ENCODE measurements at places on chromosomes 7 and 10.

GRCh38 chr7:74002474-74003017 lies 25.4 kb upstream of the ELN start:
- no peak for DNase-seq

DNA sequence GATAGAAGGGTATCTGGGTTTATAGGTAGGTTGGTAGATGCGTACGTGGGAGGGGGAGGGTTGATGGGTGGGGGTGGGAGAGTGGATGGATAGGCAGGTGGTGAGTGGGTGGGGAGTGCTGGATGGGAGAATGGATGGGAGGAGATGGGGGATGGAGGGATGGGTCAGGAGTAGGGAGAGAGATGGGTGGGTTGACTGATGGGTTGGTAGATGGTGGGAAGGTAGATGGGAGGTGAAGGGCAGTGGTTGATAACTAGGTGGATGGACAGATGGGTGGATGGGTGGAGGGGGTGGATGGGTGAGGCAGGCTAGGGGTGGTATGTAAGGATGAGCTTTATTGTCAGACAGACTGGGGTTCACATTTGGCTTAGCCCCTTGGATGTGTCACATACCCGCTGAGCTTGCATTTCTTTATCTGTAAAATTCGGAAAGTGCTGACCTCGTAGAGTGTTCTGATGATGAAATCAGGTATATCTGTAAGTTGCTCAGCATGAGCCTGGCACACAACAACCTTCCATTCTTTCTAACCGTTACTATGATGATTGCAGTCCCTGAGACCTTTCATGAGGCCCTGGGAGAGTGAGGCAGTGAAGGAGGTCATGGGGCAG lies 34.3 kb downstream of the SLIT1 start:
- no peak for DNase-seq

- DNase-seq: peak; percentile 47
These were observed 12.3 kb downstream of the CAV2 start for GRCh38 chr7:116511552-116512519.

- DNase-seq: no peak
These were observed 336.8 kb downstream of the TFEC start for GRCh38 chr7:115693779-115694178.

GRCh38 chr10:100696477-100696901 lies 48.9 kb upstream of the PAX2 start:
- DNase-seq: no peak

GRCh38 chr10:23399701-23400144 lies 39.2 kb upstream of the OTUD1 start:
- no peak for DNase-seq

DNA sequence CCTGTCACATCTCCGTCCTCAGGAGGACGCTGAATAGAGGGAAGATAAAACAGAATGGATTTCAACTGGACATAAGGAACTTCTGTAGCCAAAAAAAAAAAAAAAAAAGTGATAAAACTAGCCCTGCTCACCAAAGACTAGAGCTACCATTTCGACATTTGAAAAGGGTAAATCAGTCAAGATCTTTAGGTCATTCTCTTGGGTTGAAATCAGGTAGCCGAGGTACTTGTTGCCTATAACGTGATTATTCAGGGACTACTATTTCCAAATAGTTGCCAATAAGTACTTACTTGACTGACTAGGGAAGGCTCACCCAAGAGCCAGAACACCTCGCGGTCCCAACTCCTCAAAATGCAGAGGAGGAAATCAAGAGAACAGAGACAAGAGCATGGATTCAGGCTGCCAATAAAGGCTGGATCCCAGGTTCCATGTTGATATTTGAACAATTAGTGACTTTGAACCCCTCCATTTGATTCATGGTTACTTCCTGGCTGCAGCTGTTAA lies 2.0 kb downstream of the RHEB start:
- DNase-seq: no peak

DNA sequence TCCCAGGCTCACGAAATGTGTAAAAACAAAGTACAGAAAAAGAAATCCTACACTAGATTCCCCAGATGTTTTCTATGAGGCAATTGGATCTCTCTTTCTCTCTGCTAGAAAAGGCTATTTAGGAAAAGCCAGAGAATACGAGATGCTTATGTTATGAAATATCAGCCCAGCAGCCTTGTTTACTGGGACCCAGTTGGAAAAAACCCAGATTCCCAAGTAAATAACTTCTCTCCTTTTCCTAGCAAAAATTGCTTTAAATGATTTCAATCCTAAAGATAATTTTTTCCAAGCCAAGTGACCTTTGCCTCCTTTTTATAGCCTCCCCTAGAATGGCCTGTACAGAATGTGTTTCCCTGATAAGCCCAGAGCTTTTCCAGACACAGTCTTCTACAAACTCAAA lies 199.3 kb downstream of the PLXNA4 start:
- no peak for DNase-seq

DNA sequence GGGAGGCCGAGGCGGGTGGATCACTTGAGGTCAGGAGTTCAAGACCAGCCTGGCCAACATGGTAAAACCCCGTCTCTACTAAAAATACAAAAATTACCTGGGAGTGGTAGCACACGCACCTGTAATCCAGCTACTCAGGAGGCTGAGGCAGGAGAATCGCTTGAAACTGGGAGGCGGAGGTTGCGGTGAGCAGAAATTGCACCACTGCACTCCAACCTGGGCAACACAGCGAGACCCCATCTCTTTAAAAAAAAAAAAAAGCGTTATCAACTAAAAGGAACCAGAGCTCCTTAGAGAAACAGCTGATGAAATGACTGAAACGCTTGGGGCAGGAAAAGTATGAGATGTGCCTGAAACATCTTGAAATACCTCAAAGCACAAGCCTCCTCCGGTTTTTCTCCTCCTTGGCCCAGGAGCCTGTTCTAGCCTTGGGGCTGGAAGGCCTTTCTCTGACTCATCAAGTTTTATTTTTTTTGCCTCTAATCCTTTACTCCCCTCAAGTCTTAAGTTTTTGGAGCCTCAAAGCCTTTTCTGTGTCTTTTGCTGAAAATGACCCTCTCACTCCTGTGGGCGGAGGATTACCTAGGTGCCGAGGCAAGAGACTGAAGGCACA lies 2.6 kb upstream of the METTL27 start:
- no peak for DNase-seq

- DNase-seq: no peak
These were observed 337.3 kb upstream of the MAGI2 start for GRCh38 chr7:79790656-79791262.

GRCh38 chr7:24891311-24891735 lies 88.7 kb downstream of the OSBPL3 start:
- DNase-seq: no peak

DNA sequence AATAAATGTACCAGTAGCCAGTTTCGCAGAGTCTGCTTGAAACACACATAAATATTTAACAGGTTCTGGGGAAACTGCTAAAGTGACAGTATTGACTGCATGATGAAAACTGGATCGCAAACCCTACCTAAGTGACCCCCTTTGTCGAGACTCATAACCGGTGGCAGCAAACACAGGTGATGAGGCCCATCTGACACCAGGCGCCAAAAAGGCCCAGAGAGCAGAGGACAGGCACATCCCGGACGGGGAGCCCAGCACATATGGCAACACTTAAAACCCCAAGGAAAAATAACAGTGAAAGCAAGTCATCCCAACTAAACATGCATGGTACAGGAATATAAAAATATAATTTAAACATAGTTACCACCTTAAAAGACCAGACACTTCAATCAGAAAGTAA lies 62.4 kb downstream of the GRB10 start:
- no peak for DNase-seq

- no peak for DNase-seq
These were observed 22.8 kb upstream of the SAMD8 start for GRCh38 chr10:75088640-75089039.

DNA sequence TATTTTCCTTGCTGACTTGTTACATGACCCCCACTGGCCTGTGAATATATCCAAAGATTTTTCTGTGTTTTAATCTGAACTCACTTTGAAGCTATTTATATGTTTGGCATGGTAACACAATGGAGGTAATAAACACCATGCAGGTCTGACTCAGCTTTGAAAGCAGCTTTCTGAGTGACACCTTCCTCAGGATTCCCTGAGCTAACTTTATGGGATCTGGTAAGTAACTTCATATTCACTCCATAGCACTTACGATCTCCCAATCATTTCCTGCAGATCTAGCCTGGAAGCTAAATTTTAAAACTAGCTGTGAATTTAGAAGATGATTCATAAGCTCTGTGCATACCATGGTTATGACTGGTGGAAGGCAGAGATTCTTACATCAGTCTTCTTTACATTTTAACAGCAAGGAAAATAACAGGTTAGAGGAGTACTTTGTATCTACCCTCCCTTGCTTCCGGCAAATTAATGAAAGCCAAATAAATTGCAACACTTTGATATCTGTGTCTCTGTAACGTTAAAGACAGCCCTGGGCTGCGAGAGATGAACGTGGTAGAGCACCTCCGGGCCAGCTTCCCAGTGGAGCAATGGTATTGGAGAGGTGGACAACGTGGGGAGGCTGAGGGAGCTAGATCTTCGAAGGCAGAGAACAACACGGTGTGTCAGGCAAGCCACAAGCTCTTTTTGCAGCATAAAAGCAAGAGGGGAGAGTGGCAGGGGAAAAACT lies 170.2 kb upstream of the KLF14 start:
- DNase-seq: no peak

- no peak for DNase-seq
These were observed 176.3 kb downstream of the DGKI start for GRCh38 chr7:137670222-137671064.

DNA sequence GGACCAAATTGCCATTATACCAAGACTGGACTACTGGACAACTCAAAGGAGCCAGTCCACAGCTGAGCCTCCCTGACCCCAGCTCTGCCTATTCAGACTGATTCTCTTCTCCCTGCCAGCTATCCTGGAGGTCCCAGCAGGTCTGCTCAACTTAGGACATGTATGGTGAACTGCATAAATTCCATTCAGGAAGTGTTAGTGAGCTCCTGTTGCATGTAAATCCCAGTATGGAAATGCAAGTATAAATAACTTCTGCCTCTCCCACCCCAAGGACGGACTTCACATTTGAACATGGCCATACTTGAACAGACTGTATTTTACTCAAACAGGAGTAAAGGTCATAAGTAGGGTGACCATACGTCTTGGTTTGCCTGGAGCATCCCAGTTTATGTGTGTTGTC lies 128.4 kb downstream of the CHCHD3 start:
- no peak for DNase-seq

DNA sequence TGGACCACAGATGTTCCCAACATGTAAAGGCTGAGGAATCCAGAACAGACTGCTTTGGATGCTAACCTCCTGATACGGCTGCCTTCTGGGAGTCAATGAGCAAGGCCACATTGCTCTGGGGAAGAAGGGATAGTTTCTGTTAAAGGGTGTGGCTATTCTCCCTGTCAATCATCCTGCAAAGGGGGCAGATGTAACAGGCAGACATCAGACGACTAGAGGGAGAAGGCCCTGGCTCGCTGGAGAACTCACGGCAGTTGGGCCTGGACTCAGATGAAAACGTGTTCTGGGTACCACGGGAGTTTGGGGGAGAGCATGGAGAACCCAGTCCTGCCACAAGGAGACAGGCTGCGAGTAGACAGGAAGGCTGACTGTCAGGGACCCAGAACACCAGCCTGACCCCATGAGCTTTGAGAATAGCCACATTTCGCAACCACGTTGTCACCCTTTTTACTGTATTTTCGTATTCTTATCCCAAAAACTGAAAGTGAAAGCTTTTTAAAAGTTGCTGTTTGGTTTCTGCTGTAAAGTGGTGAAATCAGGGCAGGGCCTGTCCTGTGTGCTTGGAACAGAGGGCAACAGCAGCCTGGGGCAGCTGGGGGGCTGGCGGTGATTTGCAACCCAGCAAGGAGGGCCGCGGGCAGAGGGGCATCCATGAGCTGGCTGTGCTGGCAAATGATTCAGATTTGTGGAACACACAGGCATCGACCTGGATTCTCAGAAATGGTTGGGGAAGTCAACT lies 95.3 kb downstream of the MYOF start:
- DNase-seq: peak; percentile 21

DNA sequence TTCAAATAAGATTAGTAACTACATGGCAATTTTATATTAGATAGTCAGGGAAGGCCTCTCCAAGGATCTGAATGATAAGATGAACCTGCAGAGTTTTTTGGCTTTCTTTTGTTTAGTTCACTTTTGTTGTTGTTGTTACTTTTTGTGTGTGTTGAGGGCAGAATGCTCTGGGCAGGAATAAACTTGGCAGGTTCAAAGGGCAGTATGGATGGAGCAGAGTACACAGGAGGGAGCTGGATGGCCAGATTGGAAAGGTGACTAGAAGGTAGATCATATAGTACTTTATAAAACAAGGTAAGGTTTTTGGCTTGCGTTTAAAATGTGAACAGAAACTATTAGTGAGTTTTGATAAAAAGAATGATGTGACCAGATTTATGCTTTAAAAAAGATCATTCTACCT lies 17.9 kb downstream of the CROT start:
- DNase-seq: no peak

GRCh38 chr10:79084012-79084971 lies 15.5 kb downstream of the ZMIZ1 start:
- peak; percentile 67 for DNase-seq

- DNase-seq: no peak
These were observed 102.0 kb downstream of the STRA8 start for GRCh38 chr7:135335628-135336139.

- DNase-seq: no peak
These were observed 4.6 kb upstream of the SKAP2 start for GRCh38 chr7:26868841-26869495.

DNA sequence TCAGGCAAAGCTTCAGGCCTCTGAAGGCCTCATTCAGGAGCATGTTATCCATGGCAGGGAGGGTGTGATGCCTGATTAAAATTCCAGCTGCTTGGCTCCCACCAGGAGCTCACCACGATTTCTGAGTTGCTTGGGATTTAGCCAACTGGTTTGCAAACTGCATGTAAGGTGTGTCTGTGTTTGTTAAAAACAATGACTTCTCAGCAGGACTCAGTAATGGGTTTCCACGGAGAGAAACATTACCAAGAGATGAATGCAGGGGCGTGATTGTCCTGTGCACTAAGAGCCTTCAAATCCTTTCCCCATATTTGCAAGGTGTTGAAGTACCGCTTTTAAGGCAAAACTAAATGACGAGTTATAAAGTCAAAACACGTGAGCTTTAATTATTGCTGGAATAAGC lies 88.8 kb upstream of the BTBD16 start:
- no peak for DNase-seq

DNA sequence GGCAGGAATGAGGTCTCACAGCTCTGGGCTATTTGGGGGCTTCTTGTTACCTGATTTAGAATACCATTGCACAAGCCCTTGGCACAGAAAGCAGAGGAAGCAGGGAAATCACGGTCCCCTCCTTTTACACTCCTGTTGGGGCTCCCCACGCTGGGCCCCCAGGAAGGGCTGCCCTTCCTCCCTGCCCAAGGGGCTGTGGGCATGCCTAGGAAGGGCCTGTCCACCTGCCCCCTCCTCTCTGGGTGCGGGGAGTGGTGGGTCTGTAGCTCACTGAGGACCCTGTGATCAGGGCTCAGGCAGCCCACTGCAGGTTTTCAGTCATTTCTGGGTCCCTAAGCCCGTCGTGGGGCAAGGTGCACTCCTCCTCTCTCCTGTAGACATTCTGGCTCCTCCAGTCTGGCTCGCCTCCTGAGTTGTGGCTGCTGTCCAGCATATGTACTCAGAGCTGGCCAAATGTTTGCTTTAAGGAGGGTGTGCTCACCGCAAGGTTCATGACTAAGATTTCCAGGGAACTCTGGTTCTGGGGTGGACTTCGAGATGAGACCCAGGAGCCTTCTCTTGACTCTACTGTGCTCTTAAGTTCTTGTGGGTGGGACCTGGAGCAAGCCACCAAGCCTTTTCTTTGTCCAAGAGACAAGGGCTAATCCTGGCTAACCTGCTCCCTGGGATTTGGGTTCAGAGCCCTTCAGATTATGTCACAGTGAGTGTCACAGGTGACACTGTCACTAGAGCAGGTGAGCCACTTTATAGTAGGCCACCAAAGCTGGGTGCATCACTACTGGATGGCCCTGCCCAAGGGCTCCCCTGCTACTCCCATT lies 56.0 kb downstream of the TACR2 start:
- no peak for DNase-seq

- no peak for DNase-seq
These were observed 179.2 kb upstream of the CDCA7L start for GRCh38 chr7:22124941-22125340.

Data from globus pallidus (tissue), 1 donor.